ENCODE measurements at places on chromosomes 7 and 10. TPM values are rescaled to one million over a fixed set of nuclear protein-coding genes. Genes with fewer than 3 reads are reported as not detected.

GRCh38 chr10:61760943-61761824 lies 98.5 kb downstream of the CABCOCO1 start:
- H3K36me3 ChIP-seq = no peaks in the 10 kb centered on the region
- no peaks in the 10 kb centered on the region for H3K27me3 ChIP-seq
- peak overlapping the region; percentile 9 for H3K27ac ChIP-seq
- peak; percentile 80 for DNase-seq
- no peak overlapping the region for H3K4me3 ChIP-seq

DNA sequence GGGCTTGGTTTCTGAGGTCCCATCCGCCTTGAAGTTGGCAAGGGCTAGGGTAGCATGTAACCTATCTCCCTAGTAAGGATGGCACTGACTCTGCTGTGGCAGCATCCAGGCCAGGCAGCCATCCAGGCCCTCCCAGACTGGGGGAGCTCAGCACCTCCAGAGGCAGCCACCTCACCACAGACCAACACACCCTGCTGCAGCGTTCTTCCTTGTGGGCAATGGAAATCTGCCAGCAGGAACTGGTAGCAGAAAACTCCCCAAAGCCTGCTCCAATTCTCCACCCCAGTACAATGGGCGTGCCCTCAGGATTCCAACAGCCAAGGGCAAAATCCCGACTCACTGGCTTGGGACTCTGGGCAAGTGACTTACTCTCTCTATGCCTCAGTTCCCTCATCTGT lies 27.5 kb downstream of the DLG5 start:
- no peaks in the 10 kb centered on the region for H3K27me3 ChIP-seq
- no peak overlapping the region for H3K27ac ChIP-seq
- no peak overlapping the region for H3K4me3 ChIP-seq
- peaks cover 25% of the 10 kb centered on the region for H3K4me1 ChIP-seq
- no peaks in the 10 kb centered on the region for H3K36me3 ChIP-seq
- DNase-seq = peak; percentile 86

DNA sequence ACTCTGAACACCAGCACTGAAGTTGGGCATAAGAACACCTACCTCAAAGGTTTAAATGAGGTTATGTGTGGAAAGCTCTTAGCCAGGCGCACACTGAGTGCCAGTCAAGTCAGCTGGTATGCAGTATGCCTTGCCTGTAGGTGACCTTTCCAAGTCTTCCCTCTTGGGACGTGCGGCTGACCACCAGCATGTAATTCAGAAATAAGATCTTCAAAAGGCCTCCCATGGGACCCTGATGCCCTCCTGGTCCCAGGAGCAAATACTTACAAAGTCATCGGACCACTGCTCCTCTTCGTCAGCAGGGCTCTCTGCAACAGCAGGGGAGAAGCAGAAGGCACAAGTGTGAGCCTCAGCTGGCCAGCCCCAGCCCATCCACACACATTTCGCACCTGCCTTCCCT lies 40.8 kb downstream of the BLNK start:
- H3K36me3 ChIP-seq = no peaks in the 10 kb centered on the region
- H3K4me3 ChIP-seq = no peak overlapping the region
- H3K27ac ChIP-seq = no peak overlapping the region

GRCh38 chr7:102264367-102264891 lies 22.2 kb upstream of the SH2B2 start:
- no peaks in the 10 kb centered on the region for H3K27me3 ChIP-seq
- no peak for DNase-seq
- H3K27ac ChIP-seq = no peak overlapping the region
- no peaks in the 10 kb centered on the region for H3K36me3 ChIP-seq

GRCh38 chr10:57960406-57960805 lies 307.3 kb downstream of the IPMK start:
- H3K27me3 ChIP-seq = no peaks in the 10 kb centered on the region
- no peak for DNase-seq
- H3K4me3 ChIP-seq = no peak overlapping the region
- H3K4me1 ChIP-seq = no peaks in the 10 kb centered on the region
- H3K36me3 ChIP-seq = no peaks in the 10 kb centered on the region

DNA sequence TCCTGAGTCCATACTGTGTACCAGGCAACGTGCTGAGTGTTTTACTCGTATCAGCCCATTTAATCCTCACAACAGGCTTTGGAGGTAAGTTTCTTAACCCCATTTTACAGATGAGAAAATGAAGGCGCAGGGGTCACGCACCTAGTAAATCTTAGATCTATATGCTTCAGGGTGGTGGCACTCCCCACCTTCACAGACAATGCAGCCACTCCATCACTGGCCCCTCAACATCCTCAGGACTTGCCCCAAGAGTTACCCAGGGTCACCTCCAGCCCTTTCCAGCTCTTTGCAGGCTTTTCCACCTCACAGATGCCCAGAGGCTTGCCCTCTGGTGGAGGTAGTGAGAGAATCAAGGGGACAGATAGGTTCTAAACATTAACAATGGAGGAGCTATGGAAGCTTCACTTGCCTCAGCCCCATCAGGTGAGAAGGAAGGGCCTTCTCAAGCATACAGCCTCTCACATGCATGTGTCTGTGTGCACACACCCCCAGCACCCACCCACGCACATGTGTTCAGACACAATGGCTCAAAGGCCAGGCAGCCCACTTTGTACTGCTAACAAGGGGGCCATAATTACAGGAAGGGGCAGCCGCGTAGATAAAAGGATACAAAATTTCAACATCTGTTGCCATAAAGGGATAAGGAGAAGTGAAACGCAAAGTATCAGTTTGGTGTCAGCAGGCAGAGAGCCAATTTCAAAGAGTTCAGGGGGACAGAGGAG lies 29.1 kb downstream of the DPCD start:
- DNase-seq = no peak
- H3K27ac ChIP-seq = no peak overlapping the region
- H3K4me3 ChIP-seq = no peak overlapping the region
- no peaks in the 10 kb centered on the region for H3K36me3 ChIP-seq

- peak; percentile 69 for DNase-seq
- H3K27ac ChIP-seq = peak overlapping the region; percentile 29
- no peaks in the 10 kb centered on the region for H3K27me3 ChIP-seq
These were observed 49.1 kb downstream of the GRB10 start for GRCh38 chr7:50733552-50733951.

DNA sequence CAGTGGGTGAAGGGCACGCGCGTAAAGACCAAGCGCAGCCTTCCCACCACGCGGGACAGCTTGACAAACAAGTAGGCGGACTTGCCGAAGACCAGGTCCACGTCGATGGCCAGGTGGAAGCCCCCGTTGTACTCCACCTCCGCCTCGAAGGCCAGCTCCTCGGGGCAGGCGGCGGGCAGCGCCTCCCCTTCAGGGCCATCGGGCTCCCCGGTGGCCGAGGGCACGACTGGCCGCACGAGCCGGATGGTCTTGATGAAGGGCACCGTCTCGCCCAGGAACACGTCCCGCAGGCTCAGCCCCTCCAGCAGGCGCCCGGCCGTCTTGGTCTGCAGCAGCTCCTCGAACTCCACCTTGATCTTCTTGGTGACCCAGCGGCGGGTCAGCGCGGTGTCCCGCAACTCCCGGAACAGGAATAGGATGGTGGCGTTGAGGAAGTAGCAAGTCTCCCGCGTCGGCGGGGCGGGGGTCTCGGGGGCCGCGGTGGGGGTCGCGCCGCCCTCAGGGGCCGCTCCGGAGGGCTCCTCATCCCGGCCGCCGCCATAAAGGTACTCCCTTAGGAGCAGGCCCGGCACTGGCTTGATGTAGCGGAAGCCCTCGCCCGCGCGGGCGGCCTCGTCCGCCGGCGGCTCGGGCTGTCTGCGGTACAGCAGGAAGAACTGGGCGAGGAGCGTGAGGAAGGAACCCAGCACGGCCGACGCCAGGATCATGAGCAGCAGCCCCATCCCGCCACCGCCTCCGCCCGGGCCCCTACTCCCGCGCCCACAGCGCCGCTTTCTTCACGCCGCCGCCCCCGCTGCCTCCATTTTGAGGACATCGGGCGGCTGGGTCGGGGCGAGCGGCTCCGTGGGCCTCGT lies 507 bp downstream of the PDZD8 start:
- peak overlapping the region; percentile 84 for H3K4me3 ChIP-seq
- no peak overlapping the region for H3K27ac ChIP-seq
- H3K36me3 ChIP-seq = no peaks in the 10 kb centered on the region

DNA sequence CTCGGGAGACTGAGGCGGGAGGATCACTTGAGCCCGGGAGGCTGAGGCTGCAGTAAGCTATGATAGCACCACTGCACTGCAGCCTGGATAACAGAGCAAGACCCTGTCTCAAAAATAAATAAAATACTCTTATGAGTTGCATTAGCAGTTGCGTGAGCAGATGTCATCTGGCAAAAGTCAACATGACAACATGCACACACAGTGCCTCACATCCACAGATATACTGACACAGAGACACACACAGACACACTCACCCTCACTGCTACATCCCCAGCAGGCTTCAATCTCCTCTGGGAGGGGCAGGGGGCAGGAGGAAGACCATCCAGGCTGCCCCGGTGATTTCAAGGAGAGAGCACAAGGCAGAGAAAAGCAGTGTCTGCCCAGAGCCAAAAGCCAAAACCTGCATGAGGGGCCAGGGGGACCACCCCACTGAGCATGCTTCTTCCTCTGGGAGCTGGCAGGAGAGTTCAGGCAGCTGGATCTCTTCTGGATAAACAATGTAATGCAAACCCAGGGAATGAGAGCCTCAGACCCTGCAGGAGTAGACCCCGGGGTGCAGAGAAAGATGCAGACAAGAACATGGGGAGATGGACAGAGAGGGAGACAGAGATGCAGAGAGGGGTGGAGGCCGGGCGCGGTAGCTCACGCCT lies 9.6 kb upstream of the ELN start:
- H3K4me3 ChIP-seq = no peak overlapping the region
- H3K36me3 ChIP-seq = no peaks in the 10 kb centered on the region
- no peak overlapping the region for H3K27ac ChIP-seq
- H3K27me3 ChIP-seq = no peaks in the 10 kb centered on the region
- peaks cover 9% of the 10 kb centered on the region for H3K4me1 ChIP-seq

- DNase-seq = no peak
- no peaks in the 10 kb centered on the region for H3K4me1 ChIP-seq
- no peaks in the 10 kb centered on the region for H3K36me3 ChIP-seq
- no peak overlapping the region for H3K27ac ChIP-seq
- H3K27me3 ChIP-seq = no peaks in the 10 kb centered on the region
These were observed 65.6 kb upstream of the ZNF716 start for GRCh38 chr7:57384380-57384779.

GRCh38 chr7:28173531-28173930 lies 7.1 kb downstream of the JAZF1 start:
- H3K4me3 ChIP-seq = no peak overlapping the region
- no peak for DNase-seq
- no peaks in the 10 kb centered on the region for H3K27me3 ChIP-seq
- H3K4me1 ChIP-seq = peaks cover 4% of the 10 kb centered on the region
- H3K36me3 ChIP-seq = no peaks in the 10 kb centered on the region
- H3K27ac ChIP-seq = no peak overlapping the region

GRCh38 chr7:665736-666453 lies 60.6 kb upstream of the DNAAF5 start:
- no peak for DNase-seq
- H3K27ac ChIP-seq = no peak overlapping the region
- H3K4me1 ChIP-seq = no peaks in the 10 kb centered on the region

GRCh38 chr7:18419456-18419855 lies 76.1 kb upstream of the HDAC9 start:
- H3K4me3 ChIP-seq = no peak overlapping the region
- H3K36me3 ChIP-seq = no peaks in the 10 kb centered on the region
- DNase-seq = no peak
- H3K27me3 ChIP-seq = no peaks in the 10 kb centered on the region

DNA sequence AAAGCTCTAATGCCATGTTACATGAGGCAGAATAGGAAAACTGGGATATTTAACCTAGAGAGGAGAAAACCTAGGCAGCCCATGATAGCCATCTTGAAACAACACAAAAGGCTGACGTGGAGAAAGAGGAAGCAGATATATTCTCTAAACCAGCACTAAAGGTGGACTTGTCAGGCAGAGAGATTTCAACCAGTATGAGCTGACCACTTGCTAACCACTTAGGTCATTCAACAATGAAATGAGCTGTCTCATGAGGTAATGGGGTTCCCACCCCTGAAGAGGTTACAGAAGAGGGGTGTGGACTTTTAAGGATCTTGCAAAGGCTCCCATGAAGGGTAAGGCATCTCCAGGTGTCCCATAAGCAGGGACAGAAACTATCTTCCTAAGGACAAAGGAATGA lies 26.8 kb upstream of the EGR2 start:
- no peaks in the 10 kb centered on the region for H3K4me1 ChIP-seq
- no peak overlapping the region for H3K27ac ChIP-seq
- no peaks in the 10 kb centered on the region for H3K27me3 ChIP-seq
- no peaks in the 10 kb centered on the region for H3K36me3 ChIP-seq
- DNase-seq = no peak

GRCh38 chr7:15128716-15129115 lies 226.2 kb upstream of the DGKB start:
- H3K27ac ChIP-seq = no peak overlapping the region
- H3K4me3 ChIP-seq = no peak overlapping the region
- H3K27me3 ChIP-seq = no peaks in the 10 kb centered on the region
- peaks cover 10% of the 10 kb centered on the region for H3K4me1 ChIP-seq

DNA sequence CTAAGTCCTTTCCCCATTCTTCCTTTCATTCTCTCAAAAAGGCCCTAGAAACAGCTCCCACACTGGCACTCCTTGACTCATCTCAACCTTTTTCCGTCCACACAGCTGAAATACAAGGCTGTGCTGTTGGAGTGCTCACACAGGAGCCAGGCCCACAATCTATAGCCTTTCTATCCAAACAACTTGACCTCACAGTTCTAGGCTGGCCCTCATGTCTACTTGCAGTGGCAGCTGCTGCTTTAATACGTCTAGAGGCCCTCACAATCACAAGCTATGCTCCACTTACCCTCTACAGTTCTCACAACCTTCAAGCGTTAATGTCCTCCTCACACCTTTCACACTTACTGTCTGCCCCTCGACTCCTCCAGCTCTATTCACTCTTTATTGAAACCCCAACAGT lies 12.0 kb upstream of the LRRC61 start:
- H3K27ac ChIP-seq = no peak overlapping the region
- H3K27me3 ChIP-seq = no peaks in the 10 kb centered on the region
- DNase-seq = no peak
- H3K4me1 ChIP-seq = peaks cover 94% of the 10 kb centered on the region
- H3K4me3 ChIP-seq = no peak overlapping the region

- H3K27ac ChIP-seq = no peak overlapping the region
- H3K27me3 ChIP-seq = peaks cover 10% of the 10 kb centered on the region
- no peak overlapping the region for H3K4me3 ChIP-seq
- 0 out of 2 replicates have a peak, but pooled peaks cover 5% of the 10 kb centered on the region for H3K4me1 ChIP-seq
- DNase-seq = no peak
These were observed 278.4 kb downstream of the PHF14 start for GRCh38 chr7:11252011-11252607.

- no peaks in the 10 kb centered on the region for H3K4me1 ChIP-seq
- no peak for DNase-seq
- no peaks in the 10 kb centered on the region for H3K27me3 ChIP-seq
- H3K36me3 ChIP-seq = no peaks in the 10 kb centered on the region
These were observed 809.6 kb upstream of the LRRN3 start for GRCh38 chr7:110281362-110281761.

- H3K27ac ChIP-seq = no peak overlapping the region
- no peak overlapping the region for H3K4me3 ChIP-seq
- H3K27me3 ChIP-seq = no peaks in the 10 kb centered on the region
These were observed 690.7 kb upstream of the PCDH15 start for GRCh38 chr10:55491712-55492111.

- H3K4me3 ChIP-seq = no peak overlapping the region
- H3K27me3 ChIP-seq = no peaks in the 10 kb centered on the region
These were observed 7.2 kb downstream of the DBNL start for GRCh38 chr7:44051611-44052220.

Gene GIMAP5
- not detected for total RNA-seq

Gene GTF2I
- 374 TPM for total RNA-seq

Gene PARD3
- total RNA-seq = 57.4 TPM

Gene CALHM1
- not detected for total RNA-seq

Gene PRLHR
- total RNA-seq = not detected

Gene OR2A42
- not detected for total RNA-seq

Gene TMEM213
- not detected for total RNA-seq

Gene HMX3
- total RNA-seq = not detected

Gene VSTM4
- not detected for total RNA-seq

Gene GHITM
- total RNA-seq = 291 TPM
